ENCODE measurements at places on chromosomes 4 and X.
A peak's percentile ranks its signal among the peaks of the same experiment; 100 is the strongest.

- no peak for DNase-seq
These were observed 1328.0 kb downstream of the FSTL5 start for GRCh38 chr4:160835789-160836188.

DNA sequence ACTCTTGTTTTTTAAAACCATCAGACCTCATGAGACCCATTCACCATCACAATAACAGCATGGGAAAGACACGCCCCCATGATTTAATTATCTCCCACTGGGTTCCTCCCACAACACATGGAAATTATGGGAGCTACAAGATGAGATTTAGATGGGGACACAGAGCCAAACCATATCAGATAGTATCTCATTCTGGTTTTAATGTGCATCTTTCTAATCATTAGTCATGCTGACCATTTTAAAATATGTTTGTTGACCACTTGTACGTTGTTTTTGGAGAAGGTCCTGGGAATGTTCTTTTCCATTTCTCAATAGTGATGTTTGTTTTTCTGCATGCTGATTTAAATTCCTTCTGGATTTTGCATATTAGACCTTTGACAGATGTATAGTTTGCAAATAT lies 119.0 kb downstream of the RTL3 start:
- no peak for DNase-seq

- DNase-seq = no peak
These were observed 1.9 kb downstream of the EFNB1 start for GRCh38 chrX:68830419-68831404.

GRCh38 chr4:183507925-183508696 lies 3.3 kb downstream of the ING2 start:
- DNase-seq = no peak

DNA sequence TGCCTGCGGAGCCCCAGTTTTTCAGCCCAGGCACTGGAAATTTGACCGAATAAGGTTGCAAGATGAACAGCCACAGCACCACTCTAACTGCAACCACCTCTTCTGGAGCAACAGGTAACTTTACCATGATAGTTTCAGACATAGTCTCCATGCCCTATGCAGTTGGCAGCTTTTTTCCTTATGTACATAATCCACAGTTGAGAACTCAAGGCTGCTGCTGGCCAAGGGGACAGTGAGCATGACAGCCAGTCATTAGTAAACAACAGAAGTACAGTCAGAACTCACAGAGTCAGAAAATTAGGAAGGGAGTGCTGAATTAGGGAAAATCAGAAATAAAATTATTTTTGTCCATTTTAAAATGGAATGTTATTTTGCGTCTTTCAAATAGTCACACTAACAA lies 192.7 kb upstream of the NHS start:
- DNase-seq = no peak

DNA sequence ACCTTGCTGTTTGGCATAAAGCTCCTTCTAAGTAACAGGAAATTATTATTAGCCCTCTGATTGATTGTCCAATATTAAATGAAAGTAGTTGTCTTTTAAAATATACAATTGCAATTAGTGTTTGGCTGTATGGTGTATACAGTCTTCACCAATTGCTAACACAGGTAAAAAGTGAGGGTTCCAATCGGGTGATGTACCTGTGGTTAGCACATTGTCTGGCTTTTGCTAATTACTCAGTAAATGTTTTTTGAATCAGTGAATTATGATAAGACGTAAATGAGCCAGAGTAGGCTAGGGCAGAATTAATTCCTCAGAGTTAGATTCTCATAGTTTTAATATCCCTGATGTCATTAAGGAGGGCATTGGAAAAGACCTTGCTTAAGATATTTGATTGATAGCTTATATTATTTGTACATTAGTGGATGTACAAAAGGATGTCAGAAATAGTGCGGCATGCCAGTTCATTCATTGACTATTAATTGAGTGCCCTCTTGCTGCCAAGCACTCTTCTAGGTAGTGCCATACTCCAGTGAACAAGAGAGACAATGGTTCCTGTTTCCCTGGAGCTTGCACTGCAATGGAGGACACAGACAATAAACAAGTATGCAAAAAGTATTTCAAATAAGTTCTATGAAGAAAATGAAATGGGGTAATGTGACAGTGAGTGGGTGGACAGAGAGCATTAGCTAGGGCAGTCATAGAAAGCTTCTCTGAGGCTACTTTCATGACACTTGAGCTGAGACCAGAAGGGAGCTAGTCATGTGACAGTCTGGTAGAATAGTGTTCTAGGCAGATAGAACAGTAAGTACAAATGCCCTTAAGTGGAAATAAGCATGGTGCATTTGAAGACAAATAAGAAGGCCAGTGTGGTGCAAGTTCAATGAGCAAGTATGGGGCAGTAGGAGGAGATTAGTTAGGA lies 205.9 kb upstream of the CASK start:
- no peak for DNase-seq

DNA sequence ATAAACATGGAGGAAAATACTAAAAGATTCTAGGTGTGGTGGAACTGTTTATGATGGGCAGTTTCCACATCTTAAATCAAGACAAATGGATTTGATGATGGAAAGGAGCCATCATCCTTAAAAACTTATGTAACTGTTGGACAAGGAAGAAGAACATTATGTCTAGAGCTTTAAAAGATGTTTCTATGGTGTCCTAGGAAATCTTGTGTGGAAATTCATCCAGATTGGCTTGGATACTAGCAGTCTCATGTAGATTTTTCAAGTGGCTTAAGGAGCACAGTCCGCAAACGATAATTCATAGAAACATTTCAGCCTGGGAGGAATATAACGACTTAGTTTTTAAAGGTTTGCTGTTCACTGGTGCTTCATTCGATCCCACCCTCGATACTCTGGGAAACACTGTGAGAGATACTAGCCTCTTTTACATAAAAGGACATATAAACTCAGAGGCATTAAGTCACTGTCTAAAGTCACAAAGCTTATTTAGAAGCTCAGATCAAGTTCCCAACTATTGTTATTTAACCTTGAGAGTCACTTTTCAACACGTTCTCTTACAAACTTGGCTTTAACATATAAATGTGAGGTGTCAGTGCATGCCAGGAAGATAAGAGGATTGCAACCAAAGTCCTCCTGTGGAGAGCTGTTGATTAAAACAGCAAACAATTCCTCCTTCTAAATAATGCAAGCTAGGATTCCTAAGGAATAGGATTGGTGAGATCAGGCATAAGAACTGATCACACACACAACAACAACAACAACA lies 135.7 kb upstream of the SCML1 start:
- DNase-seq = no peak

DNA sequence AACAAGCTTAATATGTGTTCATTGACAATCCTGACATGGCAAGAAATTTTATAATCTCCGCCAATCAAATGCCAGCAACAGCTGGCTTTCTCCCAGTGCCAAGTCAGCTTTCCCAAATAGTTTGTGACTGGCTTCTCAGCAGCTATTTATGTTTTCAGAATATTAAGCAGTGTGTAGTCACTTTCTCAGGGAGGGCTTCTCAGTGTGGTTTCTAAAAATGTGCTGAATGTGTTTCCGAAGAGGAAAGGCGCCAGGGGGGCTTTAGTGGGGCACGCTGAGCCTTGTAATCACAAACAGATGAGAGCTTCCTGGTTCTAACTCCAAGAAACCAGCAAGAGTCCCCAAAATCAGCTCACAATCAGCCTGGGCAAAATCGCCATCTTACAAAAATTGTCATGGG lies 258.7 kb upstream of the CPEB2 start:
- DNase-seq = no peak

GRCh38 chrX:7062276-7062675 lies 85.2 kb upstream of the STS start:
- peak; percentile 26 for DNase-seq

GRCh38 chr4:151908734-151909497 lies 148.1 kb upstream of the GATB start:
- no peak for DNase-seq

DNA sequence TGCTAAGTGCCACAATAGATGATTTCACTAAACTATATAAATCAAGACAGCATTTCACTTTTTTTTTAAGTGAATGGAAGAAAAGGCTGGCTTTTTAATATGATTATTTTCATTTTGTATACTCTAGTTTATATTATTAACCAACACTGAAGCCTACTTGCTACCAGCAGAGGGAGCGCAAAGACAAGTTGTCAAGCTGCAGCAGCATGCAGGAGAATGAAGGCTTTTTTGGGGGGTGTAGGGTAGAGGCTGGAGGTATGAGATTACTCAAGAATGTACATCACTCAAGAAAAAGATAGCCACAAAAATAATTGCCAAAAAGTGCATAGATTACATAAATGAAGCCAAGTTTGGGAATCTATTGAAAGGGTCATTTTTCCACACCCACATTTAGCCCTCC lies 519.5 kb downstream of the FGF13 start:
- no peak for DNase-seq

GRCh38 chr4:153541456-153542096 lies 75.4 kb downstream of the TMEM131L start:
- DNase-seq = peak; percentile 85

DNA sequence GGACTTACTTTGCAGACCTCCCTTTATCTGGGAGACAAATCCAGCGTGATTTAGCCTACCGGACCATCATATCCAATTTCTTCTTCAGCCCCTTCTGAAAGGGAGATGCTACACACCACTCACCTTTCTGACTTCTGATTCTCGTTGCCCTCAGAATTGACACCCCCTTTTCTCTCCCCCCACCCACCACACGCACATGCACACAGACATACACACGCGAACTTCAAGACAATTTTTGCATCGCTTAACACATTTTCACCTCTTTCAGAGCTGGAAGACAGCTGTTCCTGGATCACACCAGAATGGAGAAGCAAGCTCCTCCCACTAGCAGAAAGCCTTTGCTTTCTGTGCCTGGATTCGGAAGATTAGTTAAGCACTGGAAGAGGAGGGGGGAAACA lies 1.0 kb upstream of the SNCA start:
- peak; percentile 22 for DNase-seq

DNA sequence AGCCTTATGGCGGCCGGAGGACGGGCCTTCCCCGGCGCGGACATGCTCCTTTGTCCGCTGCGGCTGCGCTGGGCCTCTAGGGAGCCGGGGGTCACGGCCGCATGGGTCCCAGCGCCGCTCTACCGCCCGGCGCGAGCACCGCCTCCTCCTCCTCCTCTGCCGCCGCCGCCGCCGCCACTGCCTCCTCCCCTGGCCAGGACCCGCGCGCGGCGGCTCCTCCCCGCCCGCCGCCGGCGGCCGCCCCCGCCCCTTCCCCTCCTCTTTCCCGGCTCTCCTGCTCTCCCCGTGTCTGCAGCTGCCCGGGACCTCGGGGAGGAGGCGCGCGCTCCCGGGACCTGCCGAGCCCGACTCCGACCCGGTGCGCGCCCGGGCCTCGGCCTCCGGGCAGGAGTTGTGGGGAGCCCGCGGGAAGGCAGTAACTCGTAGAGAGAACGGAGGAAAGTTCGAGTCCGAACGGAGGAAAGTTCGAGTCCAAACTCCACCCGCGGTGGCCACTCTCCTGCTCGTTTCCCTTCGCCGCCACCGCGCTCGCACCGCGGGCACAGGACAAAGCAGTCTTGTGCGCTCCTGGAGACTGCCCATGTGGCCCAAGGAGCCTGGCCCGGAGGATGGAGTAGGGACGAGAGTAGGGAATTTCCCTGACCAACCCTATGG lies at the start of gene ADGRA3:
Gene ADGRA3, minus strand, starts transcription at position 179 of the 654 bp plus-strand sequence. CDS start 282 bp downstream, outside the sequence.
- peak; percentile 45 for DNase-seq

GRCh38 chr4:27568236-27568951 lies 707.8 kb downstream of the STIM2 start:
- no peak for DNase-seq

- DNase-seq = no peak
These were observed 54.7 kb downstream of the TMEM131L start for GRCh38 chr4:153520801-153521329.

- DNase-seq = peak; percentile 23
These were observed 22.4 kb upstream of the ARMCX4 start for GRCh38 chrX:101462892-101463291.

- no peak for DNase-seq
These were observed 7.3 kb upstream of the ARHGAP10 start for GRCh38 chr4:147724468-147725201.

DNA sequence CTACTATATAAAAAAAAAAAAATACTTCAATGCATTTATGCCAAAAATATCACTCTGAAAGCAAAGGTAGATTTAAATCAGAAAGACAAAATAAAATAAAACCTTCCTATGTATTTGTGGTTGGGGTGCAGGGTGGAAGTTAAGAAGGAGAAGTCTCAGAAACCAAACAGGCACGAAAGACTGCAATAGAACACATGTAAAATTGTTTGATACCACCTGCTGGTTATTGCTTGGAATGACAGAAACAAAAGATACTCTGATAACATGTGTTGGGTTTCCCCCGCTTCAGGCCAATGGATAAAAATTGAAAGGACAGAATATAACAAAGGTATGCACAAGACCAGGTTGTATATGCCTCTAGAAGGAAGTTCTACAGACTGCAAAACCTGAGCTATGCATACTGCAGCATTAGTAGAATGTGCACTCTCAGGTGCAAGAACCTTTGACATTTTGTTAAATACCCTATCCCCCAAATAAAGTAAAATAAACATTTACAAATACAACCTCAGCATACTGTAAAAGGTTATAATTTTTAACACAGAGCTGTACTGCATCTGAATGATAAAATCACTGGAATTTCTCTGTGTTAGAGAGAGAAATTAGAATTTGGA lies 118.8 kb downstream of the GABRA2 start:
- DNase-seq = no peak

DNA sequence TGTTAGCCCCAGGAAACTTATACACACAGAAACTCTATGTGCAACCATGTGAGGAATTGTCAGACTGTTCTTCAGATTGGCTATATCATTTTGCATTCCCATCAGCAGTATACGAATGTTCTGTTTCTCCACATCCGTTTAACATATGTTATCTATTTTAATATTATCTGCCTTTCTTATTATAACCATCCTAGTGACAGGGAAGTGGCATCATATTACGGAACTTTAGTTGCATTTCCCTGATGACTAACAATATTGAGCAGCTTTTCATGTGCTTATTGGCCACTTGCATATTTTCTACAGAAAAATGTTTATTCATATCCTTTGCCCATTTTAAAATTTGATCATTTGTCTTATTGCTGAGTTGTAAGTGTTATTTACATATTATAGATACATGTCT lies 36.5 kb upstream of the IL15 start:
- DNase-seq = peak; percentile 1

All from HCEC 1CT (cell line).